ENCODE measurements at places on chromosomes 1 and 21.

- DNase-seq: no peak
Observed at GRCh38 chr1:8747879-8748825, 69.3 kb downstream of the RERE start.

DNA sequence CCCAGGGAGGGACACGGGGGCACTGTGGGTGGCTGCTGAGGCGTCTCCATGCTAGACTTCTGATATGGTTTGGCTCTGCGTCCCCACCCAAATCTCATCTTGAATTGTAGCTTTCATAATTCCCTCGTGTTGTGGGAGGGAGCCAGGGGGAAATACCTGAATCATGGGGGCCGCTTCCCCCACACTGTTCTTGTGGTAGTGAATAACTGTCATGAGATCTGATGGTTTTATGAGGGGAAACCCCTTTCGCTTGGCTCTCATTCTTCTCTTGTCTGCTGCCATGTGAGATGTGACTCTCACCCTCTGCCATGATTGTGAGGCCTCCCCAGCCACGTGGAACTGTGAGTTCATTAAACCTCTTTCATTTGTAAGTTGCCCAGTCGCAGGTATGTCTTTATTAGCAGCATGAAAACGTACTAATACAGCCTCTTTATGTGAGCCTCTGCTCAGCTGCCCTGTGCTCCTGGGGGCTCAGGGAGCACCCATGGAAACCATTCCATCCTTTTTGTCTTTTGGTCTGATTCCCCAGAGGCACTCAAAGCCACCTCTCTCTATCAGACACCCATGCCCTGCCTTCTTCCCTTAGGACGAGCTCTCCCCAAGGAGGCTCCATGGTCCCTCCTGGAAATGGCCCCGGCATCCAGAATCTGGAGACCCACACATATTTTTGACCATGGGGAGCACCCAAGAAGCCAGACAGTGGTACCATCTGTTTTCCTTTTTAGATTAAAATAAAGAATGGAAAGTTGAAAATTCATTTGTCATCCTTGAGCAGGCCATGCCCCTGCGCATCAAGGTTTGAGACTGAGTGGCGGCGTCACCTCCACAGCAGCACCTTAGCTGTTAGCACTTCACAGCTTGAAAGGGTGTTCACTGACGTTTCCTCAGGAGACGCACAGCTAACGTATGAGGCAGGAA is 65.9 kb upstream of the FAM20B start:
- no peak for DNase-seq

DNA sequence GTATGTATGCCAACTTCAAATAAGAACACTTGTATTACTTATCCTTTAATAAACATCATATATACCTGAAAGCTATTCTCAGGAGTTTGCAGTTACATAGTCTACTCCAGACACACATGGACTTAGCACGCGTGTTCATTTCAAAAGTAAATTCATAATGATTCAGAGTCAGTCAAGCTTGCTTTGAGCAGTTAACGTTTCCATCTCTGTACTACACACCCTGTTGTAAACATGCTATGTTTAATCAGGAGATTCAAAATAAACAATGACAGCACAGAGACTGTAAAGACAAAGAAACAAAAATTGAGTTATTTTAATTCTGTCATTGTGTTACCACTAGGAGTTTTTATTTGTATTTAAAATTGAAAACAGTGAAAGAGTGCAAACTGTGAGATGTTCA is 119.6 kb downstream of the NRIP1 start:
- DNase-seq: no peak

DNA sequence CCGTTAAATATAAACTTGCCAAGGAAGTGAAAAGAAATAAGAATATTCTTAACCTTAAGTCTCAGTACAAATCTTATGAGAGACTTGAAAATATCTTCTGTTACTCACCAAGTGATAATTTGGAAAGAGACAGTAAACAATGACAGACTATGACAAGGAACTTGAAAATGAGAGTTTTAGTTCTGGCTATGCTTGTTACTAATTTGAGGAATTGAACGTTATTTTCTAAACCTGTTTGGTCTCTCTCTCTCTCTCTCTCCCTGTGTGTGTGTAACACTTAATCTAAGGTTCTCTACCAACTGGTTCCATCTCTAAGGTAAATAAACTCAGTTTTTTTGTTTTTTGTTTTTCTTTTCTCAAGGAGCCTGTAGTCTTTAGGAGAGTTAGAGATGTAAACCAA is 161.8 kb downstream of the AMY1C start:
- DNase-seq: no peak

DNA sequence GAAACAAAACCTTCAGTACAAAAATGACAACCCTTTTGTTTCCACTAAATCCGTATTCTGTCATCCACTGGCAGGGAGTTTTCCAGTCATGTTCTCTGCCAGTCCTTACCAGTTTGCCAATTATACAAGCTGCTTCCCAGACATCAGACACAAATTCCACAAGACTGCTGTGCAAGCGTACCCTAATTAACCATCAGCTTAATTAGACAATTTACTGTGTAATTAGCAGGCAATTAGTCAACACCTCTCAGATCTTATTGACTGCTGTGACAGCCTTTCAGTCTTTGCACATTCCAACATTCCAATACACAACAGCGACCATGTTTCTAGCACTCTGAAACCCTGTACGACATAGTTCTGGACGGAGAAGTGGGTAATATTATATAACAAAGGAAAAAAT is 420.1 kb downstream of the DPYD start:
- no peak for DNase-seq

- no peak for DNase-seq
Observed at GRCh38 chr1:223887747-223888418, 42.1 kb upstream of the TP53BP2 start.

DNA sequence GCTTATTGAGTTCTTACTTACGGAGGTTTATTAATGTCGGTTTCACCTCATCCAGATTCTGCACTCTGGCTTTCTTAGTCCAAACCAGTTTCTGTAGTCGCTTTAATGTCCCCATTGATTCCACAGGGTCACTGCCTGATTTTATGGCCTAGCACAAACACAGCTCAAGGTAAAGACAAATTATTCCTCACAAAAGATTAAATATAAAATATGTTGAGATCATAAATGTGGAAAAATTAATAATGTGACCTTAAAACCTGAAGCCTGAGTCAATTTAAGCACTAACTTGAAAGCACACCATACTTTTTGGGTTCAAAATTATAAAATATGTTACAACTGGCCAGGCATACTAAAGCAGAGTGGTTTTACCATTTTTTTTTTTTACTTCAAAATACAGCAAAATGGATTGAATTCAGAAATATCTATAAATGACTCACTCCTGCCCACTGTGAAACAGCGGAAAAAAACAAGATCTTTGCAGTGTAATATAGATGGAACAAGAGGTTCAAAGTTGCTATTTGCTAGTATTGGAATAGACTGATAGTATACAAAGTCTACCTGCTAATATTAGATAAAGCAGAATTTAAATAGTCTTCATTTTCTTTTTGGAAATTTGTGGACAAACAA is 37.6 kb upstream of the SAMSN1 start:
- no peak for DNase-seq

DNA sequence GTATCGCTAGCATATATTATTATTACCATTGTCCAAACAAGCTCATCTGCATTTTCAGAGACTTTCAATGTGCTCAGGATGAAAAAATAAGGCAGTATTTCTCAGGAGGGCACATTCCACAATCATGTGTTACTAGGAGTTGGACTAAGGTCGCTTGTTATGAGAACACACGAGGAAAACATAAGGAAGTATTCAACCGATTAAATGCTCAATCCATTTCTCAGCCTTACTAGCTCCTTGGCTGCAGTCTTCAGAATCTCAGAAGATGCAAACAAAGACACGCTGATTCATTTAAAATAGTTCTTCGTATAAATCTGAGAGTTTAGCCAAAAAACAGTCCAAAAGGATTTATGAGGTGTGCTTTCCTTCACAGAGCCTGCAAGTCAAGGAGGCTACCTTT is 82.0 kb upstream of the JAK1 start:
- DNase-seq: no peak

DNA sequence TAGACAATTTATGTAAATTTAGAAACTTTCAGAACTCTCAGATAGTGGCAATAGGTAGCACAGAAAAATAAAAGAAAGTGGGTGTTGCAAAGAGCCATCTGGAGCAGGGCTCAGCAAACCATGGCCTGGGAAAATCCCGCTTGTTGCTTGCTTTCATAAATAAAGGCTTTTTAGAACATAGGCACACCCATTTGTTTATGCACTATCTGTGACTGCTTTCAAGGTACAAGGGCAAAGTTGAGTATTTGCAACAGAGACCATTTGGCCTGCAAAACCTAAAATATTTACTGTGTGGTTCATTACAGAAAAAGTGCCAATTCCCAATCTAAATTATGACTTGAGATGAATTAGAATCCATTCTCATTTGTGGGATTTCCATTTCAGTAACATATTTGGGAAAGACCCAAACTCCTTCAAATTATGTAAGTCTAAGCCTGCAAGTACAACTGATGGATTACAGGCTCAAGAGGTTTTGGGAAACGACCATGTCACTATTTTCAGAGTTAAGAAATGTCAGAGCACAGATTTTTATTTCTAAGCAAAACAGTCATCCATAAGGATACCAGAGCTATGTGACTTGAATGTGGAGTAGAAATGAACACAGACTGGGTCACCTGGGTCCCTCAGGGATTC is 43.5 kb upstream of the DPT start:
- no peak for DNase-seq

GRCh38 chr1:150549496-150550221 is 451 bp downstream of the ADAMTSL4 start:
- no peak for DNase-seq

DNA sequence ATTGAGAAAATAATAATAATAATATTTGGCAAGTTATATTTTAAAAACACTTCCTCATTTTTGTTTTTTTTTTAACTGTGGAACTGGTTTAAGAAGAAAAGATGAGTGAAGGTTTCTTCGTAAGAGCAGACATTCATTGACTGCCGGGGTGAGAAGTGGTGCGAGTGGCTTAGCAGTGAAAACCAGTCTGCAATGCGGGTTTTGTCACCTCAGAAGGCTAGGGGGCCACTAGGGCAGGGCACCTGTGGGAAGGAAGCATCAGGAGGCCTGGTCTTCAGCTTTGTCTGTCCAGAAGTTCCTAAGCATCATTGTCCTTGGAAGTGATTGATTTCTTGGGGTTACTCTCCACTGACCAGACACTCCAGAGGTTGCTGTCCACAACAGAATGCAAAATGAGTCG is 339.2 kb downstream of the ZNF326 start:
- DNase-seq: no peak

- no peak for DNase-seq
Observed at GRCh38 chr1:234148350-234148749, 224.9 kb upstream of the COA6 start.

DNA sequence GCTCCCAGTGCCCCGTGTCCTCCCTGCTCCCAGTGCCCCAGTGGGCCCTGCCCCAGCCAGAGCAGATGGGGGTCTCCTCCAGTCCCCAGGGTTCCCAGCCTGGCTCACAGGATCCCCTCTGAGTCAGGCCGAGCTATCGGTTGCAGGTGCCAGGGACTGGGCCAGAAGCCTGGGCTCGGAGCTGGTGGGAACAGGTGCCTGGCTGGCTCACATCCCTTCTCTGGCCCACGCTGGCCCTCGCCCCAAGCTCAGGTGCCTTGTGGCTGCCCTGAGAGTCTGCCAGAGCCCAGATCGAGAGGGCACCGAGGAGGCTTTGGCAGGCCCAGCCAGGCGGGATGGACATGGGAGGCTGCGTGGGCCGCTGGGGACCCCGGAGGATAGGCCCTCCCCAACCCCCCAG is 18.9 kb downstream of the PLCH2 start:
- no peak for DNase-seq

GRCh38 chr1:13543451-13544220 is 29.8 kb upstream of the LRRC38 start:
- DNase-seq: peak; percentile 45

GRCh38 chr1:115284209-115284608 is 53.8 kb downstream of the NGF start:
- DNase-seq: no peak

DNA sequence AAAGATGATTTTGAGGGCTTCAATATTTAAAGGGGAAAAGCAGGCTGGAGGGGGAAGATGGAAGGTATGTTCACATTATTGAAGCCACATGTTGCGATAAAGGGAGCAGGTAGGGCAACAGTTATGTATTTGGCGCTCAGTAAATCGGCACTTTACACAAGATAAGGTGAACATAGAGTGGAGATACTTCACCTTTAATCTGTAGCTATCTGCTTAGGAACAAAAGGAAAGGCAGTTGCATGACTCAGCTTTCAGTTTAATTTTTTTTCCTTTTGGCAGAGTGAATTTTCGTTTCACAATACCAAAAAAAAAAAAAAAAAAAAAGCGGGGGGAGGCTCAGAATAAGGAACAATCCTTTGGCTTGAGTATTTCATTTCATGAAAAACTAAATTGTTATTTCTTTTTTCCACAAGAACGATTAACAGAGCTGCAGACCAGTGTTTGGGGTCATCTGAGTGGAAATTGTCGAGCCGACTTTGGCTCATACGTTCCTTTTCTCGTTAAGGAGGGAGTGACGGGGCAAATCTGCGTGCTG is 1.1 kb upstream of the COQ8A start:
- no peak for DNase-seq

DNA sequence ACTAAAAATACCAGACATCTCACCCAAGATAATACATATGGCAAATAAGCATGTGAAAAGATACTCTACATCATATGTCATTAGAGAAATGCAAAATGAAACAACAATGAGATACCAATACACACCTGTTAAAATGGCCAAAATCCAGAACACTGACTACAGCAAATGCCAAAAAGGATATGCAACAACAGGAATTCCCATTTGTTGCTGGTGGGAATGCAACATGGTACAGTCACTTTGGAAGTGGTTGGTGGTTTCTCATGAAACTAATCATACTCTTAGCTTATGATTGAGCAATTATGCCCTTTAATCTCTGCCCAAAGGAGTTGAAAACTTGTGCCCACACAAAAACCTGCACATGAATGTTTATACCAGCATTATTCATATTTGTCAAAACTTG is 6.4 kb upstream of the RGS2 start:
- no peak for DNase-seq

DNA sequence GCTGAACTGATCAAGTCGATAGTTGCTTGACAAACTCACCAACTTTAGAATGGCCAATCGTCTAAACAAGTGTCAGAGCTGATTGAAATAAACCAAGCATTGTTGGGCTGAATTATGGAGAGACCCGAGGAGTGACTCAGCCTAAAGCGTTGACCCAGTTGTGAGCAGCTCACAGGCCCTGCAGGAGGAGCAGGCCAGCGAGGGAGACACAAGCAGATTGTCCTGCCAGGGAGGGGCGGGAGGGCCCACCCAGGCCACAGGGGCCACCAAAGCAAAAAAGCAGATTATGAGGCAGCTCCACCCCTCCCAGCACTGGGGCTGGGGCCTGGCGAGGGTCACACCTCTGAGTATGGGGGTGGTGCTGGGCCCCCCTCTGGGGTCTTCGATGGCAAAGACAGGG is 10.1 kb upstream of the MATN1 start:
- peak; percentile 61 for DNase-seq
